ENCODE measurements at places on chromosomes 5 and 9.

DNA sequence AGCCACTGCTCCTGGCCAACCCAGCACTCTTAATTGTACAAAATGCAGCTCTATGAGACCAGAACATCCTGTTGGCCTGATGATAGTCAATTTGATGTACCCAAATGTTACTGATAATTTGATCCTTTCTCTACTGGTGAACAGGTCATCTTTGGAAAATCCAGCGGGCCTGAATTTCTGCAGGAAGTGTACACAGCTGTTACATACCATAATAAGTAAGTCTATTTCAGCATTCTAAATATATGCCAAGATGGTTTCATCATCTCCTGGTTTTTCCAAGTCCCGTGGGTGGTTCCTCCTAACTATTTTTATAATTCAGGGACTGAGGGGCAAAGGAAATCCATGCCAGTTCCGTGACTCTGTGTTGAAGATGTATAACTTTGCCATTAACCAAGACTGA lies 155.4 kb downstream of the DOCK8 start:
- no peak for DNase-seq

GRCh38 chr9:94631599-94631998 lies 7.7 kb downstream of the FBP1 start:
- no peak for DNase-seq

GRCh38 chr9:69573651-69574050 lies 98.5 kb downstream of the APBA1 start:
- peak; percentile 44 for DNase-seq

- DNase-seq, result no peak
Observed at GRCh38 chr9:83270116-83270515, 207.2 kb upstream of the RASEF start.

GRCh38 chr5:98656125-98656795 lies 117.2 kb upstream of the RGMB start:
- no peak for DNase-seq

GRCh38 chr9:117466111-117466510 lies 51.3 kb upstream of the ASTN2 start:
- DNase-seq, result no peak

DNA sequence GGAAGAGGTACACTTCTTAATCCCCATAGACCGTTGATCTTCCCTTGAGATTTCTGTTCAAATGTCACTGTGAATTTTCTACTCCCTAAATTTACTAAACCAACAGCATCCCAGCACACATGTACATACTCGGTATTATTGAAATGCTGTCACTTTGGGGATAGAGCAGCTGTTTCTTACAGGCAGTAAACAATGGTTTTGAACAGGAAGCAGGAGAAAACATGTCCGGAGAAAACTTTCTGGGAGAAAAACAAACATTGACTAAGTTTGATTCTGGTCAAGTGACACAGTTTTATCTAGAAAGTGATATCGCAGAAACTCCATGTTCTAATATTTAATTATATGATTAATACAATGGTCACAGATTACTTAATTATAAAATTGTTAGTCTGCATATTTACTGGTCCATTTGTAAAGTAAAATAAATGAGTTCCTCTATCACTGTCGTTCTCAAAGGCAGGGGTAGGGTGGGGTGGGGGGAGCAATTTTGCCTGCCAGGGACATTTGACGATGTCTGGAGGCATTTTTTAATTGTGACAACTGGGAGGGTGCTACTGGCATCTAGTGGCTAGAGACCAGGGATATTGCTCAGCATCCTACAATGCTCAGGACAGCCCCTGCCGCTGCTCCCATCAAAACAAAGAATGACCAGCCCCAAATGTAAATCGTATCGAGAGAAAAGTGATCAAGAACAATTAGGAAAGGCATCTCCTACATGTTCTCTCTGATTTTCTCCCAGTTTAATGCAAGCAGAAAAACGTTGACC lies 12.2 kb downstream of the TAS2R1 start:
- DNase-seq, result no peak

GRCh38 chr9:132074736-132075135 lies 4.9 kb downstream of the MED27 start:
- no peak for DNase-seq

DNA sequence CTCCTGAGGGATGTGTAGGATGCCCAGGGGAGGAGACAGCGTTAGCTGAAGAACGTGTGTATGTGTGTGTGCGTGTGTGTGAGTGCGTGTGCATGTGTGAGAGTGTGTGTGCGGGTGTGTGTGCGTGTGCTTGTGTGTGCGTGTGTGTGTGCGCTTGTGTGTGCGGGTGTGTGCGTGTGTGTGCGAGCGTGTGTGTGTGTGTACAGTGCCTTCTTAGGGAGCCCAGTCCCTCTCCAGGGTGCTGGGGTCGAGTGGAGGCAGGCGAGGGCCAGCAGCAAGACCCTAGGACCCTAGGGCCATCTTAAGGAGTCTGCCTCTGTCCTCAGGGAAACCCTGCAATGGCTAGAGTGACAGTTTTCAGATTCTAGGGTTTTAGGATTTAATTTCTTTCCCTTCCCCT lies 26.0 kb upstream of the STXBP1 start:
- no peak for DNase-seq

GRCh38 chr5:67272453-67273130 lies 76.0 kb upstream of the CD180 start:
- no peak for DNase-seq

DNA sequence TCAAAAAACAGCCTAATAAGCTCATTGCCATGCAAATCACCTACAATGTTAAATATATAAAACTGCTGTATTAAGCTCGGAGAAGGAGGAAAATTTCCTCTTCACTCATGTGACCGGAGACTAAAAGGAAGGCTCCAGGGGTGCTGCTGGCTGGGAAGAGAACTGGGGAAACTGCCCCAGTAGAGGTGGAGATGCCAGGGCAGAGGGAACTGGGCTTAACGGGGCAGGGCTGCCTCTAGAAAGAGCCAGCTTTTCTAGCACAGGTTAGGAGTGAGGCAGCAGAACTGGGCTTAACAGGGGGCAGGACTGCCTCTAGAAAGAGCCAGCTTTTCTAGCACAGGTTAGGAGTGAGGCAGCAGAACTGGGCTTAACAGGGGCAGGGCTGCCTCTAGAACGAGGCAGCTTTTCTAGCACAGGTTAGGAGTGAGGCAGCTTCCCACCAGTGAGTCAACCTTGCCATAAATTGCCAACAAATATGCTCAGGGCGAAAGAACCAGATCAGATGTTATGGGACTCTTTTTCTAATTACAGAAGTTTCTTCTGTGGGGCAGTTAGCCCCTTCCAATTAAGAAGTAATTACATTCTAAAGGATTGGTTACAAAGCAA lies 115.3 kb downstream of the FANCC start:
- DNase-seq, result no peak

DNA sequence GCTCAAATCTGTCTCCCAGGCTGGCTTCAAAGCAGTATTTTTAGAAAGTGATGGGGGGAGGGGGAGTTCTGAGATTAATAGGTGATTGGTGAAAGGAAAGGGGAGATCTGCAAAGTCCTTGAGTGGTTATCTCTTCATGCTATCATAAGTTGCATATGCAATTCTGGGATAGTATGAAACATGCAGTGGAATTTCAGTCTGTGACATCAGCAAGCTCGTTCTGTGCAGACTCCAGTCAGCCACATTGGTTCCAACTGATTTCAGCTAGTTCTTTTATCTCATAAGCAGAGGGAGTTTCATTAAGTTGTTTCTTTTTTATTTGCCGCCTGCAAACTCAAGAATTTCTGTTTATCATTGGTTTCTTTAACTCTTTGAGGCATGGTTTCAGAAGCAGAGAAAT lies 180.5 kb upstream of the SH3GL2 start:
- no peak for DNase-seq

DNA sequence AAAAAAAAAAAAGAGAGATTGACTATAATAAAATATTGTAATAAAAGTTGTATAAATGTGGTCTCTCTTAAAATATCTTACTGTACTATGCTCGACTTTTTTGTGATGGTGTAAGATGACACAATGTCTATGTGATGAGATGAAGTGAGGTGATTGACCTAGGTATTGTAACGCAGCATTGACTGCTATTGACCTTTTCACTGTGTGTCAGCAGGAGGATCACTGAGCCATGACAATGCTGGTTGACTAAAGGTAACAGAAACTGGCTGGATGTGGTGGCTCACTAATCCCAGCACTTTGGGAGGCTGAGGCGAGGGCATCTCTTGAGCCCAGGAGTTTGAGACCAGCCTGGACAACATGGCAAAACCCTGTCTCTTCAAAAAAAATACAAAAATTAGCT lies 78.6 kb upstream of the MYO10 start:
- no peak for DNase-seq

DNA sequence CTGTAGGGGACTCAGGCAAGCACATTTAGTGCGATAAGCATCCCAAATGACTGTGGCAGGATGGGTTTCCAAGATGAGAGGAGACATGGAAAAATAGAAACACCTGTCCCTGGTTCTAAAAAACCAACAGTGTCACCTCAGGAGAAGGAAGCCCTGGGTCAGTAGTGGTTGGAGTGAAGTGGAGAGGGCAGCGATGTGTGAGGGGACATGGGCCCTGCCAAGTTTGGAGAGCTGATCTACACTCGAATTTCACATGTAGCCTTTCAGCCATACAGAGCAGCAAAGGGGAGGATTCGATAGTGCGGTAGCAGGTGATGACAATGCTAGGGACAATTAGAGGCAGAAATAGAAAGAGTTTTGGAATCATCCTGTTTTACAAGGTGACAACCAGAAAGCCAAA lies 32.6 kb upstream of the LHX2 start:
- no peak for DNase-seq

DNA sequence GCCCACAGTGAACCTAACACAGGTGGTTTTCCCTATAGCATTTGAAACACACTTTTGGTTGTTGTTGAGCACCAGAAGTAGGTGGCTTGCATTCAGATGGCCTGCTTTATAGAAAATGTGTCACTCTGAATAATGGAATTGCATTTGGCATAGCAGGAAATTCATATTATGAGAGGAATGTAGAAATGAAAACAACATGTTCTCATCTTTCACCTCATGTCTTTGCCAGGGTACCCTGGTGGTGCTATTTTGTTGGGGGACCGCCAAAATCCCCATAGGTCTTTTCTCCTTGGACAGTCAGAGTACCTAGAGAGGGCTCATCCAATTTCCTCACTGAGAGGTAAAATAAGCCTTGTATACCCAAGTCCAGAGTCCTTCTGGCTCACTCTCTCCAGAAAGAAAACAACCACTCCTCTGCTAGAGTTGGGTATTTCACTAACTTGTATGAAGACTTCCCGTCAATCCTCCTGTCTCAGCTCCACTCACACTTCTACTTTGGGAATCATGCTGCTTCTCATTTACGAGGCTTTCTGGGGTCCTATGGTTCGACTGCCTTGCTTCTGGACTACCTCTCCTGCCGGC lies 67.4 kb downstream of the MRPS27 start:
- peak; percentile 60 for DNase-seq

DNA sequence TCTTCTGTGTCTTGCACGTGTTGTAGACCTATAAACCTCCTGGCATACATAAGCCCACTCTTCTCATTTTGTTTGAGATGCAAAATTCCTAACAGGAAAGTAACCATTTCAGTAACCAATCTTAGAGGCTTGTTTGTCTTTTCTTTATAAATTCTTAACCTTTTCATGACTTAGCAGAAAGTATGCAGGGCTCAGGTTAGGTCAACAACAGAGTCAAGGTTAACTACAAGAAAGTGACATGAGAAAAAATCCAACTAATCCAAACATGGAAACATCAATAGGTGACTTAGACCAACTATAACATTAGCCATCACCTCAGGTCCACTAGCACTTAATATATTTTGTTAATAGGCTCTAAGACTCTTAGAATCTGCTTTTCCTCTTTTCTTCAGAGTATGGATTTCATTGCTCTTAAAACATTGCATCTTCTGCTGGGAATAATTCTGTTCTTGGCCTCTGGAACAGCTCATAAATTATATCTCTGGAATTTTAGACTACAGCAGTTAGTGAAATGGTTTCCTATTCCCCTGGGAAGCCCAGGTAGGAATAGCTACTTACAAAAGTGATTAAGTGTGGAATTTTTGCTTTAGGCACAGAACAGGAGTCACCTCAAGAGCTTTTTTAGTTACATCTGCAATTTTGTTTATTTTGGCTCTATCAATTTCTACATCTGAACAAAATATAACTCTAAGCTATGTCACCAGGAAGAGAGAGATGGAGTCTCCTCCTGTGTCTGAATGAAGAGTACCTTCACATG lies 155.3 kb upstream of the ANKRD55 start:
- DNase-seq, result no peak

DNA sequence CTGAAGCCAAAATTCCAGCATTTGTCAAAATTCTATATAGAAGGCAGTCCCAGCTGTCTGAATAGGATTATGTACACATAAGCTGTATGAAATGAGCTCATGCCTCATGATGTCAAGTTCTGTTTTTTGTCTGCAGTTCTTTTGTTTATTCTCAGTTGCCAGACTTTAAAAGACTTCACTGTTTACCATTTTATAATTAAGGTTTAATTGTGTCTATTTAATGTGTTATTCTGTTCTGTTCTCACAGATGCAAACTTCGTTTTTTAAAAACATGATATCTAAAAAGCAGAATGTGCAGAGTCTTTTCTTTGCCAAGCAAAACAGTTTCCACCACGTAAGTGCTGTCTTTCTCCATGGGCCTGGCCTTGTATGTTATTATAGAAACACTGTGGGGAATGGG lies 31.1 kb downstream of the ERAP1 start:
- no peak for DNase-seq

GRCh38 chr5:56598941-56599340 lies 216.4 kb upstream of the MAP3K1 start:
- DNase-seq, result no peak

DNA sequence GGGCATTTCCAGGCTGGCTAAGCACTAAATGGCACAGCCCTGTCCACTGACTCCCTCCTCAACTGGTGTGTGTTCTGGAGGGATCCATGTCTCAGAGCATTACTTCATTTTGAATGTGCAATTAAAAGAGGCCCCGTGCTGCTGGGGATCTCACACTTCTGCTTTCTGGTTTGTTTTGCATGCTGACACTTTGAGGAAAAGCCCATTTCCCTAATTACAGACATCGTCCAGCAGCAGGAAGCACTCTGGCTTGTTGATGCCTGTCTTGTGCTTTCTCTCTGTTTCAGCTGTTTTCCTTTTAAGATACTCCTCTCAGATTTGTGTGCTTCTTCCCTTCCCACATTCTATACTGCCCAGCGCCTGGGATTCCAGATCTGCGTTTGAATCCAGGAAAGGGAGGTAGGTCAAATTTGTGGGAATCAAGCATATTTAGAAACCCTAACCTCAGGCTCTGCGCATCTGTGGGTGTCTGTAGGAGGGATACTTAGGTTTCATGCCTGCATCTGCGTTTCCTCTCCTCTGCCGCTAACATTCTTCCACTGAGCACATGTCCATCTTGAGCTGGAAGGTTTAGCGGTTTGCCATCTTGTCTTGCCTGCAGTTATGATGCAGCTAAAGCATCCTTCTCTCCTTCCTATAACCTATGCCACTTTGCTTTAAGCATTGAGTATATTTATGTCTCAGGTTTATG lies 25.7 kb downstream of the SYK start:
- no peak for DNase-seq
